Stimulated activated CD8-positive, alpha-beta memory T cell treated with anti-CD3 and anti-CD28 coated beads, Interleukin-2, amount 100 ng/mL, for 1 hour (primary cell): ENCODE measurements at places on chromosomes 12 and 14.

DNA sequence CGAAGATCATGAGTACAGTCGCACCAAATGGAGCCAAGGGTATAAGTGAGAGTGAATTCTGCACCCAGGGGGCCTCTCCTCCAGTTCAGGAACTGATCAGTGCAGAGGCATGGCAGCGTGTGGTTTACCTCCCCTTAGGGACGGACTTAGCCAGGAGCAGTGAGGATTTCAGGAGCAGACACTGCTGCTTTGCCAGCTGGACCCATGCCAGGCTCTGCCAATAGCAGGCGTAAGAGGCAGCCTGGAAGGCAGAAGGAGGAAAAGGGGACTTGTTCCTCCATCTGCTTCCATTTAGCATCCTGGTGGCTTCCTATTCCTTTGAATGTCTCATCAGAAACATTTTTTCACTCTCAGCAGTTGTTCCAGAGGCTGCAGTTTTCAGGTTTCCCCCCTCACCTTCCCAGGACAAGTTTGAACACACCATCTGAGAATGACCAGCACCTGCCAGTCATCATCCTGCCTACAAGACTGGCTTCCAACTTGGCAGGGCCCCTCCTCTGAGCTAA, 137.0 kb upstream of the LMNTD1 start:
- no peak for DNase-seq

GRCh38 chr12:53217931-53218307, 10.9 kb upstream of the ITGB7 start:
- no peak for DNase-seq

GRCh38 chr14:75732888-75733287, 71.8 kb downstream of the TTLL5 start:
- DNase-seq: no peak

- DNase-seq: no peak
Observed at GRCh38 chr12:81224626-81225025, 146.7 kb downstream of the ACSS3 start.

DNA sequence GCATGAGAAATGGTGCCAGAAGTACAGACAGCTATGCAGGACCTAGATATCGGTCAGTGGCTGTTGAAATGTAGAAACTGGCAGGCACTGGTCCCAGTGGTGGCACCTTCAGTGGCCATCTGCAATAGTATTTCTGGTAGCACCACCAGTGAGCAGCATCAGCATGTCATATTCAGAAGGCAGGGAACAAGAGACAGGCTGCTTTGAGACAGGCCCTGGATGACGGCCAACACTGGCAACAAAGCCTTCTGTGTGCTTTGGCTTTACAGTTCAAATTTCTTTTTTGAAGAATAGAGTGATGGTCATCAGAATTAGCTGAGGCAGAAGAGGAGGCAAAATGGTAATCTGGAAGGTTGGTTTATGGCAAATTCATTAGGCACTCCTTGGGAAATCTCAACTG, 273.4 kb upstream of the SLC16A7 start:
- DNase-seq: no peak

- no peak for DNase-seq
Observed at GRCh38 chr12:96436366-96437170, 36.3 kb upstream of the CDK17 start.

GRCh38 chr12:62631471-62632410, 165.1 kb downstream of the MON2 start:
- no peak for DNase-seq

DNA sequence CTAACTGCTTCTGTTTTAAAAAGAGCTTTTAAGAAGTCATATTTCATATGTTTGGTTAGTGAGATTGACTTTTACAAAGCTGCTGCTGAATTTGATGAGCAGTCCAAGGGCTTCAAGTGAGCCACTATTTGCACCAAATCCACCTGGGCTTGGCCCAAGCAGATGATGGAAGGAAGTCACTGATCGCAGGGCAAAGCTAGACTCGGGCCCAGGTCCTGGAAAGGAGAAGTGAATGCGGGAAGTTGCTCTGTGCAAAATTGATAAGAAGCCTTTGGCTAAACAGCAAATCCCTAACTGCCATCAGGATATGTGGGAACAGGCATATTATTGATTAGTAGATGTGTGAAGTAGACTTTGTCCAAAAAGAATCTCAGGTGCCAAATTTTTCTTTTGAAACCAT, 30.5 kb downstream of the PLXNC1 start:
- no peak for DNase-seq

DNA sequence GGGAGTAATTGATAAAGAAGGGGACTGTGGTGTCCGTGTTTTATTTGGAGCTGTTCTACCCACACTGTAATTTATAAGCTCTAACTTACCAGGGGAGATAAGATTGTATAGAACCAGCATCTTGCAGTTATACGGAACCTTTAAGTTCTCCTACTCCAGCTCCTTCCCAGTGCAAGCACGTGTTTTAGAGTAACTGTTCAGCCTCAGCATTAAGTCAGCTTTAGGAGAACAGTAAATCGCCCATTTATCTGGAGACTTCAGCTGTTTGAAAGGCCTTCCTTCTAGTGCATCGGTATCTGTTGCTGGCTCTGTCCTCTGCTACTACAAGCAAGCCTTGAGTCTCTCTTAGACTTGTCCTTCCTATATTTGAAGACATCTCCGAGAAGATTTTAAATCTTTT, 95.6 kb downstream of the ETV6 start:
- no peak for DNase-seq

GRCh38 chr14:68232300-68233055, 412.9 kb downstream of the RAD51B start:
- DNase-seq: no peak

- DNase-seq: no peak
Observed at GRCh38 chr14:21074398-21075272, 4.5 kb downstream of the ARHGEF40 start.

- no peak for DNase-seq
Observed at GRCh38 chr12:62934239-62934798, 631 bp downstream of the PPM1H start.

DNA sequence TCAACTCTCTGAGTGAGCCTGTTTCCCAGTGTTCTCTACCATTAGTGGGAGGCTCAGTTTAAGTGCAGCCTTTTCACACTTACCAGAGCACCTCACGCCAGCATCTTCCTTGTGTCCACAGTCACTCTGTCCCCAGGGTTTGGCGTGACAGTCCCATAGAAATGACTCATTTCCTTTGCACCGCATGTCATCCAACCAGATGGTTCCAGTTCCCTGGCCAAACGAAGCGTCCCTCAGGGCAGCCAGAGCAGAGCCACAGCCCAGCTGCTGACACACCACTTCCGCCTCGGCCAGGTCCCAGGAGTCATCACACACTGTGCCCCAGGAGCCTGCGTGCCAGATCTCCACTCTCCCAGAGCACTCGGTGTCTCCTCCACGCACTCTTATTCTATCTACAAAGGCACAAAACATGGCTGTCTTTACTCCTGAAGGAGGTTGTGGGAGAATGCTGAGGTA, 65.4 kb downstream of the ACSM4 start:
- DNase-seq: no peak
